ENCODE measurements at places on chromosomes 16 and 17.

DNA sequence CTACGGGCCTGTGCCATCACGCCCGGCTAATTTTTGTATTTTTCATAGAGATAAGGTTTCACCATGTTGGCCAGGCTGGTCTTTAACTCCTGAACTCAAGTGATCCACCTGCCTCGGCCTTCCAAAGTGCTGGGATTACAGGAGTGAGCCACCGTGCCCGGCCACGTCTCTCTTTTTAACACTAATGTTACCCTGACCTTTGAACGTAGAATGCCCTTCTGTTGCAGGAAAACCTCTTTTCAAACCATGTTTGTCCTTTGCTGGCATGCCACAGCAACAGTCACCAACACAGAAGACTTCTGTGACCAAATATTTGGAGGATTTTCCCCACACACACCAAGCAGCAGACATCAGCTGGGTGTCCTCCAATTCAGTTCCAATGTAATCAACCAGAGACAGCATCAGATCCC lies 7.8 kb upstream of the HSD17B1 start:
- DNase-seq: no peak

DNA sequence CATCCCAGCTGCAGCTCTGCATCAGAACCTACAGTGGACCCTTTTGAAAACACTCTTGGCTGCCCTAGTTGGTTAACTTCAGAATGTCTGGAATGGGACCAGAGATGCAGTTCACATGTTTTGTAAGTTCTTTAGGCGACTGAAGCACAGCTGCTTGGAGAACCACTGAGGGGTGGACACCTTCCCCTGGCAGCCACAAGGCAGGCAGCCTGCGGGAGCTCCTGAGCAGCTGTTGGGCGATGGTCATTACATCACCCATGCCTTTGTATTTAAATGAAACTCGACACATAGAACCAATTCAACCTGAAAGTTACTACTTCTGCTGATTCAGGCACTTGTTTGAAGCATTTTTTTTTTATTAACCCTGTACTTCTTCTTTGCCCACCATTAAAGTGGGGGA lies 151.5 kb downstream of the LGALS9B start:
- no peak for DNase-seq

DNA sequence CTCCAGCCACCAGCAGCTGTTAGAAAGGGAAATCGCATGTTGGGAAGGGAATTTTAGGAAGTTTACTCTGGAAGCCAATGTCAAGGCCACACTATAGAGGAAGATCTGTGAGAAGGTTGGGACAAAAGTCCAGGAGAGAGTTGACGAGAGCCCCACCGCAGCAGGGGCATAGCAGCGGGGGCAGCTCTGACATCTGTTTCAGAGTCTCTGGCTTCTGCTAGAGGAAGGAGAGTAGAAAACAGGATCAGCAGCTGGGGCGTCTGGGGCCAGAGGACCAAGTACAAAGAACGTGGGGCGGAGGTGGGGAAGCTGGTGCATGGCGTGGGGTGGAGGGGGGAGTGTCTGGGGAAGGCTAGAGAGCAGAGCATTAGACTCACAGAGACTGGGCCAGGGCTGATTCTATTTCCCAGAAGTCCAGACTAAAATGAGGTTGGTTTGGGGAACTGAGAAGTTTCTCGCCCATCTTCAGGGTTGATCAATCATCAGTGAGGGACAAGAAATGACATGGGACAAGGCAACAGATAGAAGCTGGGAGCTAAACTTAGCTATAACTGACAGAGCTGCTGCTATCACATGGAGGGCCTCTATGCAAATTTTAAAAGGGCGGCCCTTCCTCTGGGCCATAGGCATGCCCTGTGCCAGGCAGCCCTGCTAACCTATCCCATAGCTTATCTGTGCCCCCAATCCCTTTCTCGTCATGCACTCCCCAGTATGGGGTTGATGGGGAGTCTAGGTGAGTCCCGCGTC lies 1.2 kb downstream of the RABEP2 start:
- no peak for DNase-seq

GRCh38 chr16:49739381-49739780 lies 116.5 kb downstream of the ZNF423 start:
- DNase-seq: no peak

DNA sequence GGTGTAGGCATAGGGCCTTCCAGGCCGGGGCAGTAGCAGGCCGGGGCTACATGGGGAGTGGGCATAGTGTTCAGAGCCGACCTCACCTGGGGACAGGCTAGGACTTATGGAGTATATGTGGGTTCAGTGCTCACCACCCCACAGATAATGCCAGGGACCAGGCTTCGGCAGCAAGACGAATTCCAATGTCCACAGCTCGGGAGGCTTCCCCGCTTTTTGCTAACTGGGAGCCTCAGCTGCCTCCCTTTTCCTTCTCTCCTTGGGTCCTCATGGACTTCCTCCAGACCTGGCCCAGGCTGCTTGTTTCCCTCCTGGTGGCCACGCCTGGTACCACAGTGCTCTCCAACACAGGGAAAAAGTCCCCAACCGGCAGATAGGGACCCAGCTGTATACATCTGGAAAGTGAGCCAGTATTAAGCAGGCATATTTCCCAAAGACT lies 20.1 kb upstream of the SLC46A1 start:
- DNase-seq: peak; percentile 29

- DNase-seq: no peak
These were observed 59.3 kb upstream of the CDH11 start for GRCh38 chr16:65181071-65181561.

DNA sequence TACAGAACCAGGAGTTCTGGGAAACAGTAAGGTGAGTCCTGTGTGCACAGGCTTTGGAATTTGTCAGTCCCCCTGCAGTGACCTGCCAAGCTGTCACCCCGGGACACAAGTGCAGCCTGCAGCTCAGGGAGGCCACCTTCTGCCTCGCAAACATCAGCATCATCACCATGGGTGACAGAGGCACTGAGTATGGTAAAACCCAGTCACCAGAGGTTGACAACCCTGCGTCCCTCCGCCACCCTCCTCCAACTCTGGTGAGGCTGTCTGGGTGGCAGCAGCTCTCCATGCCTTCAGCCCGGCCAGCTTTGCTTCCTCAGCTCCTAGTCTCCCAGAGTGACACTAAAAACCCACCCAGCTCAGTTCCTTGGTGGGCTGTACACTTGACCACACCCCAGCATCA lies 221.0 kb downstream of the CPPED1 start:
- DNase-seq: no peak

- no peak for DNase-seq
These were observed 12.8 kb downstream of the LRRC36 start for GRCh38 chr16:67339453-67339852.

- DNase-seq: no peak
These were observed 94.2 kb downstream of the AIPL1 start for GRCh38 chr17:6340708-6341107.

- no peak for DNase-seq
These were observed 1.1 kb upstream of the TEKT3 start for GRCh38 chr17:15342460-15342859.

GRCh38 chr17:17525956-17526355 lies 29.8 kb upstream of the RASD1 start:
- no peak for DNase-seq

GRCh38 chr17:69047368-69048263 lies 13.1 kb downstream of the ABCA9 start:
- no peak for DNase-seq

DNA sequence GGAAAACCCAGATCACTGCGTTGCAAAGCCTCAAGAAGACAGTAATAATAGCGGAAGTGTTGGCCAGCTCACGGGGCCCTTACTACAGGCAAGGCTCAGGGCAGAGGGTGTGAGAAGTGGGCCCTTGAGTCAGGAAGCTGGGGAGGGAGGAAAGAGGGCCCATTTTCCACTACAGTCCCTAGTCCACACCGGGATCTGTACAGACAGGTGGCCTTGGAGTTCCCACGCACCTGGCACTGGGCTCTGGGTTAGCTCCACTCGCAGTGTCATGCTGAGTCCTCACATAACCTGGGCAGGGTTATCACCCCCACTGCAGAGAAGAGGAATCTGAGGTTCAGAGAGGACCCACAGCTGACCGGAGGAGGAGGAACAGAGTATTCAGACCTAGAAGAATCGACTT lies 16.8 kb upstream of the MTSS2 start:
- DNase-seq: no peak

DNA sequence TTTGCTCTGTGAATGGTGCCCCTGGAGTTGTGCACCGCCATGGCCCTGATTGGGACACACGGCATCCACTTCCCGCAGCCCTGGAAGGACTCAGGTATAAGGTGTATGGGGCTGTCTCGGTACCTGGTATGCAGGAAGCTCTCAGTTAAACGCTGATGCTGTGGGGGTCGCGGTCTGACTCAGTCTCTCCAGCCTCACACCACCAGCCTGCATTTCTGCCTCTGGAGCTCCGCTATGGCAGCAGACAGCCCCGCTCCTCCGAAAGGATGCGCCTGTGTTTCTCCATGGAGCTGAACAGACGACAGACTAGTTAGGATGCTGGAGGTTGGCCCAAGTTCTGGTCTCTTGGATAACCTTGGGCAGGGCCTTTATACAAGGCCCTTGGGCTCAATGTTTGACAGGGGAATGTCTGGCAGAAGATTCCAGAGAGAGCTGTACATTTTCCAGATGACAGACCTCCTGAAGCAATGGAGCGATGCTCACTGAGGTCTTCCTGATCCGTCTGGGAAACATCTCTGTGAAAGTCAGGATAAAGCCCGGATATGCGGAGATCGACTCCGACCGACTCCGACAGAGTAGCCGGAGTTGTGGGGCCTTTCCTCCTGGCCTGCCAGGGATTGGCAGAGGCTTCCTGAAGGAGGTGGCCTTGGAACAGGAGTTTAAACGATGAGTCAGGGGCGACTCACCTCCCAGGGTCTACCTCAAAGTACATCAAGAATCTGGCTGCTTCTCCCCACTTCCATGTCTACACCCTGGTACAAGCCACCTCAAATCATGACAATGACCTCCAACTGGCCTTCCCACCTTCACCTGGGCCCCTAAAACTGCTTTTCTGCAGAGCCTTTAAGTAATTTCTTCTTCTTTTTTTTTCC lies 21.9 kb upstream of the BCAR1 start:
- DNase-seq: no peak

DNA sequence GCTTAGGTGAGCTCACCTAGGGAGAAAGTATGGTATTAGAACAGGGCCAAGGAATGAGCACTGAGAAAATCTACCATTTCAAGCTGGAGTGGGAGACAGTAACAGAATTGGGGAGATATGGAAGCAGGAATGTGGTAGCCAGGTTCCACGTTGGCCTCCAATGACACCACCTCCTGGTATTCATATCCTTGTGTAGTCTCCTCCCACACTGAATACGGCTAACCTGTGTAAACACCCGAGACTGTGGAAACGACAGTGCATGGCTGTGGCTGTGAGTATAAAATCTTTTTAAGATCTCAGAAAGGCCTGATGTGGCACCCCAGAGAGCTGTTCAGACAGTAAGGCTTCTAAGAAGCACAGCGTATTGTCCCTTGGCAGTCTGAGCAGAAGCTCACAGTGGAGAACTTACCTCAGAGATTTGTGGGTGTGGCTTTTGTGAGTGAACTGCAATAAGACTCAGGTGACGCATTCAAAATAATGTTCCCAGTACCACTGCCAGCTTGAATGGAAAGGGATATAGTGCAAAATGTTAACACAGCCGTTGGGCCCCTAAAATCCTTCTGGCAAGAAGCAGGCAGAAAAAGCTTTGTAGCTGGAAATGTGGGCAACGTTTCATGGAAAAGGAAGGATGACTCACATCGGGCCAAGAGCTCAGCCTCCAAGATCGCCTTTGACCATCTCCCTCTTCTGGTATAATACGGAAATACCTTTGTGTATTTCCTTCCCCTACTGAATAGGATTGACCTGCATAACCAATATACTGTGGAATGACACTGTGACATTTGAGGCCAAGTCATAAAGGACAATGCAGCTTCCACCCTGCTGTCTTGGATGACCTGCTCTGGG lies 14.4 kb downstream of the SDR42E1 start:
- DNase-seq: peak; percentile 53

DNA sequence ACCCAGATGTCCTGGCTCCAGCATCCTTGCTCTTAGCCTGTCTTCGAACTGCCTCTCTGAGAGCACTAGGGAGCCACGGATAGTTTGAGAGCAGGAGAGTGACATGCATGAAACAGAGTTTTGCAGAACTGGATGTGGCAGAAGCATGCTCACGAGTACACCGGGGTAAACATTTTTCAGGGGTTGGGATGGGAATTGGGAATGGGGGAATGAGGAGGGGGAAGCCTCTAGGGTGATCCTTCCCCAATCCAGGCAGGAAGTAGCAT lies 34.2 kb upstream of the CIBAR2 start:
- DNase-seq: no peak

- no peak for DNase-seq
These were observed 4.4 kb downstream of the CFAP97D1 start for GRCh38 chr17:43784628-43785101.

DNA sequence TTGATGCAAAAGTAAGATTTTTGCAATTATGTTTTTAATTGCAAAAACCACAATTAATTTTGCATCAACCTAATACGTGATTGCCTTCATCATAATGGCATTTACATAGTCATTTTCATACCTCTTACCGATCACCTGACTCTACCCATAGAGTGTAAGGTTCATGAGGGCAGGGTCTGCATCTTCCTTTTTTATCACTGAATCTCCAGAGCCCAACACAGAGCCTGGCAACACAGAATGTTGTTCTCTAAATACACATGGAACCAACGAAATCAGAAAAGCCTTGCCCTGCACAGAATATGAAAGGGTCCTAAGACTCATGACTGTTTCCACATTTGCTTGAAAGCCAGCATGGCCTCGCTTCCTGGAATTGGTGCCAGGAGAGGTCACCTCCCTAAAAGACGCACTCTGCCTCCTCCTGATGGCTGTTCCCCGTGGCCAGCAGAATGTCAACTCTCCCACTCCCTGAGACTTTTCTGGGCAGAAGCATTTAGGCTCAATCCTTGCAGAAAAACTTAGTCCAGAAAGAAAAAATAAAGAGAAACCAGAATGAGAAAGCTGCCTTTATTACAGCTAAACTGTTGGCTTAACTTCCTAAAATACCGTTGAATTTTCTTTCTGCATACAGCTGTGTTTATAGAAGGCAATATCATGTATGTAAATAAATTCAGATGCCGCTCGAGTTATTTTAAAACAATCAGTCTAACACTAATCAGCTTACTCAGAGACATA lies 327.8 kb upstream of the MAF start:
- no peak for DNase-seq

GRCh38 chr16:56295739-56296527 lies 104.6 kb downstream of the GNAO1 start:
- DNase-seq: no peak
